ENCODE measurements at places on chromosomes 7 and 10.

- no peak for DNase-seq
Observed at GRCh38 chr10:88389456-88389855, 193.7 kb downstream of the RNLS start.

GRCh38 chr10:96222441-96222840 lies 48.9 kb downstream of the BLNK start:
- DNase-seq: no peak

DNA sequence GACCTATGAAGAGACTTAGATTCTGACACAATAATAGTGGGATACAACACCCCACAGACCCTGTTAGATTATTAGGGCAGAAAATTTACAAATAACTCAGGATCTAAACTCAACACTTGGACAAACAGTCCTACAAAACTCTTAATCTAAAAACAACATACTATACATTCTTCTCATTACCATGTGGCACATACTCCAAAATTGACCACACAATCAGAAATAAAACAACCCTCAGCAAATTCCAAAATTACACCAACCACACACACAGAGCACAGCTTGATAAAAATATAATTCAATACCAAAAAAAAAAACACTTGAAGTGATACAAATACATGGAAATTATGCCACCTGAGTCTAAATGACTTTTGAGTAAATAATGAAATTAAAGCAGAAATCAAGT lies 7.8 kb downstream of the ZNF680 start:
- DNase-seq: no peak

- no peak for DNase-seq
Observed at GRCh38 chr7:70776627-70777101, 355.3 kb upstream of the GALNT17 start.

DNA sequence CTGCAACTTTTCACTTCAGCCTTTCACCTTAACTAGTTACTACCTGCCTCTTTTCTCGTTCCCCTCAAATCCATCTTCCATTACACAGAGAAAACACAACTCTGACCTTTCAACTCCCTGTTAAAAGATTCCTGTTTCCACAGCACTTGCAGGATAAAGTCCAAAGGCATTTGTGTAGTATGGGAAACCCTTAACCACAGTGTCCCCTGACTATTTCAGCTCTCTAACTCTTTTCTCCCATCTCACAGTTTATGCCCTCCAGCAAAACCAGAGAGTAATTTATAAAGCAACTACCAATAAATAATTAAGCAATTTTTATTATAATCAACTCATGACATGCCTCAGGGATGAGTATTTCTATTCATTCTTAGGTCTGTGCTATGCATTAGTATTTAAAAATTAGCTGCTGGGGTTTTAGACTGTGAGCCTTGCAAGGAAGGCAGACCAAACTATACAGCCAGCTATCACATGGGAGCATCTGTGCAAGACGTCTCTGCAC lies 51.0 kb downstream of the COL1A2 start:
- DNase-seq: no peak

DNA sequence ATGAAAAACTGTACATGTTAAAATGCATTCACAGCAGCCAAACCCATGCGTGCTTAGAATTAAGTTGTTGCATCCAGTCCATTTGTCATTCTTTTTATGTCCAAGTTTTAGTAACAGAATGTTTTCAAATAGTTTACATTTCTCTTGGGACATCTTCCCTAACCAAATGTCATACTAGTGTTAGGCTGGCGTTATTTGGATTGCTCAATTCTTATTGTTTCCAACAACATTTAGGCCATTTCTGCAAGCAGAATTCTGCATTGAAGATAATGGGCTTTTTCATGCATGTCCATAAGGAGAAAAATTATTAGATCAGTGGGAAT lies 203.0 kb downstream of the HIBADH start:
- no peak for DNase-seq

GRCh38 chr7:102456327-102456726 lies 8.3 kb downstream of the ALKBH4 start:
- DNase-seq: no peak

- no peak for DNase-seq
Observed at GRCh38 chr10:1472178-1472958, 265.0 kb downstream of the ADARB2 start.

DNA sequence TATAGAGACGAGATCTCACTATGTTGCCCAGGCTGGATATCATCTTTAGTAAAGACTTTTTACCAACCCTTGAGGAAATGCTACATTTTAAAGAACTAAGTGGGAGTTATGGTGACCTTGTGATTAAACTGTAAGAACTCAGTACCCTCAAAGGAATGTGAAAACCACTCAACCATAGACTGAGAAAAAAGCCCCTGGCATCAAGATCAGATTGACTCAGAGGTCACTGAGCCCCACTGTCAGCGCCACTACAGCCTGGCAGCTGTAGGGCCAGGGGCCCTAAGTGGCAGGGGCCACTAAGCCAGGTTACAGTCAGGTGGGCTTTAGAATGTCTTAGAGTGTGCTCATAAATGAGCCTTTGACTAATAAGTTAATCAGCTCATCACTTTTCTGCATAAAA lies 55.9 kb downstream of the APBB1IP start:
- no peak for DNase-seq

- no peak for DNase-seq
Observed at GRCh38 chr10:119749455-119749854, 23.6 kb downstream of the INPP5F start.

- no peak for DNase-seq
Observed at GRCh38 chr7:28480595-28480994, 68.3 kb downstream of the CREB5 start.

DNA sequence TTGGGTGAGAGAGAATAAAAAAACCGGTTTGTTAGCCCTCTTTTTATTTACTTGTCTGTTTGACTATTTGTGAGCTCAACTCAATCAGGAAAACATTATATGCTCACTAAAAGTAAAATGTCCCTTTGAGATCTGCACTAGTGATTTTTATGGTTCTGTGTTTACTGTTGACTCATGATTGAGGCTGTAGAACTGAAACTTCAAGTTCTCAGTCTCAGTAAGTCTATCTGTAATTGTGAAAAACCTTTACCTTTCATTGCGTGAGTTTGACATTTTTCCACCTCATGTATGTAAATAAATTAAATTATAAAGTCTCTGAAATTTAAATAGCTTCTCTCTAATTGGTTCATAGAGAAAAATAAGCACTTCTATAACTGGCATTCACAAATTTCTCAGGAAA lies 17.0 kb upstream of the CASD1 start:
- no peak for DNase-seq

GRCh38 chr10:116771959-116772585 lies 29.7 kb upstream of the HSPA12A start:
- no peak for DNase-seq

DNA sequence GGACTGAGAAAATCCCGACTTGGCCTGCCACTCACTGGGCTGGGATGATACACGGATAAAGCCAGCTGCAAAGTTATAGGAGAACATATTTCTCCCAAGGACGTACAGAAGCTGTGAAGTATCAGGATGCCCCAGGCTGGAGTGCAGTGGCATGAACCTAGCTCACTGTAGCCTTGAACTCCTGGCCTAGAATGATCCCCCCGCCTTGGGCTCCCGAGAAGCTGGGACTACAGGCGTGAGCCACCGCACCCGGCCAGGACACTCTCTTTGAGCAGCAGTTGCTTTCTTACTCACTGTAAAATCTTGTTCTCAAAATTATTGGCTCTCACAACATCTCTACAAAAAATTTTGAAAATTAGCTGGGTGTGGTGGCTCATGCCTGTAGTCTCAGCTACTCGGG lies 50.4 kb downstream of the CLEC2L start:
- no peak for DNase-seq

DNA sequence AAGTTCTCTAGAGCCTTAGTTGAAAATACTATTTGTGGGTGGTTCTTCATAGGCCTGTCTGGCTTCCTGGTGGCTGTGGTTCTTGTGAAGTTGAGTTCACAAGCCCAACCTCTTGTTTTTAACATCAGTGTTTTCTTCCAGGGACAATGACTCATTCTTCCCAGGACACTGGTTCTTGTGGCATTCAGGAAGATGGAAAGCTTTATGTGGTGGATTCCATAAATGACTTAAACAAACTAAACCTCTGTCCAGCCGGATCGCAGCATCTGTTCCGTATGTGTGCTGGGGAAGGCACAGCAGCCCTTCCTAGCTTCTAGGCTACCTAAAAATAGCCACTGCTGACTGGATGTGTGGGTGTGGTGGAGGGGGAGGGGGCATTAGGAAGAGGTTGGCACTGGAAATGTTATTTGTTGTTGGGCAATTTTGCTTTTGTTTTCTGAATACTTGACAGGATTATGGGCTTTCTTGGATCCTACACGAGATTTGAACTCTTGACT lies 3.9 kb downstream of the LSMEM1 start:
- DNase-seq: no peak

DNA sequence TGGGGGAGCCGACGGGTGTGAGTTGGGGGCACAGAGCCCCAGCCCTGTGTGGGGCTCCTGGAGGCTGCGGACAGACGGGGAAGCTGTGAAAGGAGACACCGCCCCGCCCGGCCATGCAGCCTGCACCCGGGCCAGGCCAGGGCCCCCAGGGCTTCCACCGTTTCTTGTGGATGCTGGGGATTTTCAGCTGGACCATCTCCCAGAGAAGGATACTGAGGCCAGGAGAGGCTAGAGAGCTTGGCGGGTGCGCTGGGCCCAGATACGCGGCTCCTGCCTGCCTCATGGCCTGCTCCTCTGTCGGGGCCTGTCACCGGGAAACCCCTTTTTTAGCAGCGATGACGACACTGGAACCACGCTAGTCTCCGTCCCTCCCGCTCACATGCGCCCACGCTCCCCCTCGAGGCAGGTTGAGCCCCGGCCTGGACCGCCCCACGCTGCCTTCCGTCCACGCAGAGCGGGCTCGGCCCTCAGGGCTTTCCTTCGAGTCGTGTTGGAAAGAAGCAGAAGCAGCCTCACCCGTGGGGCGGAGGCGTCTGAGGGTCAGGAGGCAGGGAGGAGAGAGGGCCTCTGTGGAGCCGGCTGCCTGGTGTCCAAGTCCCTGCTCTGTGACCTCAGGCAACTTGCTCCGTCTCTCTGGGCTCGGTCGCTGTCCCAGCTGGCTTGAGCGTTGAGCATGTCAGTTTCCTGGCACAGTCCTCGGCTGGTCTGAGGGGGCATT lies 11.7 kb downstream of the TMEM184A start:
- DNase-seq: no peak

- DNase-seq: no peak
Observed at GRCh38 chr10:29689001-29689400, 54.2 kb upstream of the SVIL start.

DNA sequence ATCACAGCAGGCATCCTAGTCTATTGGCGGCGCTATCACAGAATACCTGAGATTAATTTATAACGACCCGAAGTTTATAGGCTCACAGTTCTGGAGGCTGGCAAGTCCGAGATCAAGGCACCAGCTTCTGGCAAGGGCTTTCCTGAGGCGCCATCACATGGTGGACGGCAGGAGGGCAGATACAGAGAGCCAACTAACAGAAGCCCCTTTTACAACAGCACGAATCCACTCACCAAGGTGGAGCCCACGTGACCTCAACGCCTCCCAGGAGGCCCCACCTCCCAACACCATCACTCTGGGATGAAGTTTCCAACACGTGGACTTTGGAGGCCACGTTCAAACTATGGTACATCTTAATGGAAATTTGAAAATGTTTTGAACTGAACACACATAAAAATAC lies 255.3 kb downstream of the ELFN1 start:
- DNase-seq: no peak

GRCh38 chr10:47408606-47409005 lies 24.5 kb upstream of the ZNF488 start:
- DNase-seq: no peak

GRCh38 chr10:107718864-107719263 lies 554.4 kb upstream of the SORCS1 start:
- no peak for DNase-seq

GRCh38 chr7:151403764-151404163 lies 6.1 kb downstream of the WDR86 start:
- DNase-seq: no peak

DNA sequence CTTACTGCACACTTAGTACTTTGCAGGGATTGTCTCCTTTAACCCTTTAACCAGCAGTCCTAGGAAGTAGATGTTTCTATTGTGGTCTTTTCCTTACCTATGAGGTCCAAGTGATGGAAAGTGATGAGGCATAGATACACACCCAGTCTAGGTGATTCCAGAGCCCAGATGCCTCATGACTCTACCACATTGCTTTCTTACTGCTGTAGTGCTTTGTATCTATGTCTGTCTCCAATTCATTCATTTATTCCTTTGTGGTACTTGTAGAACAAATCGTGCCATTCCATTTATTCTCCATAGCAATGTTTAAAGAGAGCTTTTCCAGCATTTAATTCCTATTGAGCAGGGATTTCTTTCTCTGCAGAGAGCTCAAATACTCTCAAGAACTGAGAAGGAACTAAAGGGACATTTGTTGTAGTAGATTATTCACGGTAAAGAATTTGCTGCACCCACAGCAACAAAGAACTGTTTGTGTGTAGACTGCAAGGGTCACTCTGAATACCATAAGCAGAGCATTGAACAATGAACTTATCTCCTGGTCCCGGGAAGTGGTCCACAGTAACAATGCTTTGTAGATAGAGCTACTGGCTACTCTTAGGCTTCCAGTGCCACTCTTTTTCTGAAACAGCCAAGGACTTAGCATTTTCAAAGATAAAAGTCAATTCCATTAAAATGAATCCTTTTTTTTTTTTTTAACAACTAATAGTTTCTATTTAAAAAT lies 337.0 kb downstream of the PTEN start:
- DNase-seq: no peak

GRCh38 chr10:100303724-100304319 lies 17.3 kb upstream of the BLOC1S2 start:
- DNase-seq: no peak

DNA sequence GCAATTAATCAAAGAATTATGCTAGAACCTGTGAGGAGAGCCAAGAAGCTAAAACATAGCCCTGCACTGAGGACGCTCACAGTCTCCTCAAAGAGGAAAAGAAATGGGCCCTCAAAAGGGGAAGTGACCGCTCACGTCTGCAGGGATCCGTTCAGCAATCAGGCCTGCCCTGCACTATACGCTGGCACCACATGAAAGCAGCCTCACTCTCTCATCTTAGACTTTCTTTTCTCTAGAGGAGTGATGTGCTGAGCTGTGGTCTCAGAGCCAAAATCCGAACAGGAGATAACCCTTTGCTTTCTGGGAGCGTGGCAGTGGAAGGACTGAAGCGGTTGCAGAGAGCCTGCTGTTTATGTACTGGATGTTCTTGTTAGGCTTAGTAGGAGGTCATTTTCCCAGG lies 6.3 kb upstream of the IL2RA start:
- DNase-seq: no peak

GRCh38 chr7:47514818-47515217 lies 67.1 kb downstream of the TNS3 start:
- DNase-seq: no peak

- DNase-seq: no peak
Observed at GRCh38 chr10:45373003-45373575, 927 bp upstream of the ALOX5 start.

GRCh38 chr7:4525884-4526283 lies 156.2 kb upstream of the FOXK1 start:
- no peak for DNase-seq

- DNase-seq: peak; percentile 75
Observed at GRCh38 chr7:149195180-149196150, at the start of gene ZNF282. Gene ZNF282 (plus strand): TSS chr7:149195546. CDS start chr7:149195590, 44 bp downstream.
